SK-MEL-5 (cell line): ENCODE measurements at places on chromosomes 4 and X. TPM values are rescaled to one million over a fixed set of nuclear protein-coding genes. Genes with fewer than 3 reads are reported as not detected.

The PRR32 gene
- total RNA-seq, result not detected in 2 replicates

The NHSL2 gene
- 0.08 TPM in 1 of 2 replicates, not detected in the other for total RNA-seq

The LDB2 gene
- 0.08 and 0.61 TPM in 2 replicates for total RNA-seq

DNA sequence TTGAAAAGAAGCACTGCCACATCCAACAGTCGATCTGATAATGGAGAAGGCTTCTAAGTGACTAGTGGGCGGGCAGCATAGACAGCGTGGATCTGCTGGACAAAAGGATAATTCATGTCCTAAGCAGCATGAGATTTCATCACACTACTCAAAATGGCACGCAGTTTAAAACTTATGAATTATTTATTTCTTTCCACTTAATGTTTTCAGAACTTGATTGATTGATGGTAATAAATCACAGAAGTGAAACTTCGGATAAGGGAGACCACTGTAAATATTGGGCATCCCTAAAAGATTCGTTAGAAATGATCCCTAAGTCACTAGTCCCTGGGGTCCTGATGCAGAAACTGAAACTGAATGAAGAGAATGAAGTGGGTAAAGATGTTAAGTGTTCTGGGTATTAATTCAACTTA lies 93.0 kb upstream of the ANK2 start:
- peak; percentile 76 for DNase-seq

GRCh38 chrX:41946235-41946634 lies 22.9 kb upstream of the CASK start:
- no peak for DNase-seq

The TAF1 gene
- total RNA-seq, result 13.1 and 14.3 TPM in 2 replicates

The FAM47A gene
- not detected in 2 replicates for total RNA-seq
